ENCODE measurements at places on chromosomes 1 and 21.

DNA sequence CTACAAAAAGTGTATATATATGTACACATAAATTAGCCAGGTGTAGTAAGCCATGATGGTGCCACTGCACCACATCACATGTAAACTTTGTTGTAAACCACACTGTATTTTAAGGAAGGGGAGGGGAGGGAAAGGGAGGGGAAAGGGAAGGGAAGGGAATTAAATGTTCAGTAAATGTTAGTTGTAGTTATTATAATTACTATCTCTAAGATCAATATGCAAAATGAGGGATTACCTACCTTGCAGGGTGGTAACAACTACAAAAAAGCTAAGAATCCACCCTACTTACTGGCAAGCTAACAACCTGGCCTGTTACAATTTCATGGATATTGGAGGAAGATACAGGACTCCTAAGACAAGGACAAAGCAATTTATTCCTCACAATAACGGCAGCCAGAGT, 17.7 kb downstream of the FAF1 start:
- no peaks in the 10 kb centered on the region for H3K27me3 ChIP-seq
- H3K4me1 ChIP-seq, result no peaks in the 10 kb centered on the region
- H3K36me3 ChIP-seq, result no peaks in the 10 kb centered on the region
- H3K27ac ChIP-seq, result no peak overlapping the region
- no peak overlapping the region for H3K4me3 ChIP-seq

GRCh38 chr1:9331016-9331415, 38.3 kb downstream of the SPSB1 start:
- H3K36me3 ChIP-seq, result no peaks in the 10 kb centered on the region
- no peaks in the 10 kb centered on the region for H3K27me3 ChIP-seq
- H3K4me1 ChIP-seq, result peaks cover 16% of the 10 kb centered on the region
- no peak overlapping the region for H3K4me3 ChIP-seq
- no peak for DNase-seq

DNA sequence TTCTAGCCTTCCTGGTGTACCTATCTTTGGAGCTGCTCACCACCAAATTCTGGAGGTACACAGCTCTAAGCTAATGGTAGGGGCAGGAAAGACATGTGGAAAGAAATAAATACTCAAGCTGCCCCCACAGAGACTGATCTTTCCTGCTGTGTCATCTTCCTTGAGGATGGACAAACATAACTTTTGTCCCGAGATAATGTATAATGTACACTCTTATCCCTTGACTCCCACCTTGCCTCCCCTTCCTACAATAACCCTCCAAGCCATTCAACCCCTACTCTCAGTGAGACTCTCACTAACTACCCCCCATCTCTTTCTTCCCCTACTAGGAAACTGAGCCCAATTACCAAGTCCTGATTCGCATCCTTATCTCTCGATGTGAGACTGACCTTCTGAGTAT, 12.2 kb downstream of the ANXA9 start:
- no peak overlapping the region for H3K4me3 ChIP-seq
- peaks cover 27% of the 10 kb centered on the region for H3K36me3 ChIP-seq
- no peak overlapping the region for H3K27ac ChIP-seq
- DNase-seq, result no peak

- H3K4me3 ChIP-seq, result peak overlapping the region; percentile 96
- no peaks in the 10 kb centered on the region for H3K27me3 ChIP-seq
- DNase-seq, result no peak
- no peaks in the 10 kb centered on the region for H3K36me3 ChIP-seq
These were observed 771 bp downstream of the RABGAP1L start for GRCh38 chr1:174160109-174160473.

- no peaks in the 10 kb centered on the region for H3K36me3 ChIP-seq
- H3K27me3 ChIP-seq, result peaks cover 34% of the 10 kb centered on the region
- DNase-seq, result no peak
- peaks cover 28% of the 10 kb centered on the region for H3K4me1 ChIP-seq
- no peak within 1 kb of the TSS for H3K4me3 ChIP-seq
These were observed at the start of gene NHLH2 for GRCh38 chr1:115840605-115841460. NHLH2 (minus strand) TSS chr1:115841126; CDS start chr1:115838372, 2,754 bp downstream.

DNA sequence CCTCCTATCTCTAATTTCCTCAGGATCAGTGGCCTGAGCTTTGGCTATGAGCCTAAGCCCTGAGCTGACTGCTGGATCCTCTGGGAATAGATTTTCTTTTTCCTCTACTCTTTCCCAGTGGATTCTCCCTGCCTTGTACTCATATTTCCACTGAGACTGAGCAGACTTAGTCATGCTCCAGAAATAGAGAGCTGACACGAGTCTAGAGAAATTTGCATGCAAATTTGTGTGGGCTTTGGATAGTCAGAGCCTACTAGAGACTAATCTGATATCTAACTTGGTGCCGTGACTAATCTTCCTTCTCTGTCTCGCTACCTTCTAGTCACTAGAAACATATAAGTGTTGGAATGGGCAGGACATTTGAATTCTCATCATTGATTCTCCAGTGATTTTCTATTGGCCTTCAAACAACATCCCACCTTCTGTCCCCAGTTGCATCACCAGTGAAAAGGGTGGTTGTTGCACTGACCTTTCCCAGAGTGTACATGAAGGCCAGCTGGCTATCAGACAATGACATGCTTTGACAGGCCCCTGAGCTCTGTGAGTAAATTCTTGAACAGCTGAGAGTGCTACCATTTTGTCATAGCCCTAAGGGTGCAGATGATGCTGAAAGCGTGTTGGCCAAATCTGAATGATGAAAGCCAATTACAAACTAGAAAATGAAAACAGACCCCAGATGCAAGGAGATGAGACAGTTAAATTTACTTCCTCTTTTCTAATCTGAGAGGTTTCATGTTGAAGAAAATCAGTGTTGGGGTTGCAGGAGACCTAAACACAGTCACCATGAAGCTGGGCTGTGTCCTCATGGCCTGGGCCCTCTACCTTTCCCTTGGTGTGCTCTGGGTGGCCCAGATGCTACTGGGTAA, at the start of gene FCRLA:
FCRLA (plus strand) TSS at position 748 of the 866 bp plus-strand sequence; CDS start at position 784, 36 bp downstream.
- H3K36me3 ChIP-seq, result no peaks in the 10 kb centered on the region
- H3K4me1 ChIP-seq, result no peaks in the 10 kb centered on the region
- no peak within 1 kb of the TSS for H3K4me3 ChIP-seq

GRCh38 chr1:42935971-42936308, 22.7 kb downstream of the SLC2A1 start:
- H3K36me3 ChIP-seq, result no peaks in the 10 kb centered on the region
- no peak for DNase-seq
- no peak overlapping the region for H3K4me3 ChIP-seq

- H3K36me3 ChIP-seq, result no peaks in the 10 kb centered on the region
- H3K27ac ChIP-seq, result peak overlapping the region; percentile 77
- H3K4me3 ChIP-seq, result no peak overlapping the region
- no peaks in the 10 kb centered on the region for H3K27me3 ChIP-seq
- peaks cover under 1% of the 10 kb centered on the region for H3K4me1 ChIP-seq
These were observed 941 bp upstream of the IFI16 start for GRCh38 chr1:159008744-159009188.

GRCh38 chr21:31347435-31348032, 3.5 kb upstream of the TIAM1 start:
- H3K27ac ChIP-seq, result no peak overlapping the region
- no peaks in the 10 kb centered on the region for H3K36me3 ChIP-seq
- DNase-seq, result no peak
- H3K4me3 ChIP-seq, result no peak overlapping the region
- H3K4me1 ChIP-seq, result no peaks in the 10 kb centered on the region

DNA sequence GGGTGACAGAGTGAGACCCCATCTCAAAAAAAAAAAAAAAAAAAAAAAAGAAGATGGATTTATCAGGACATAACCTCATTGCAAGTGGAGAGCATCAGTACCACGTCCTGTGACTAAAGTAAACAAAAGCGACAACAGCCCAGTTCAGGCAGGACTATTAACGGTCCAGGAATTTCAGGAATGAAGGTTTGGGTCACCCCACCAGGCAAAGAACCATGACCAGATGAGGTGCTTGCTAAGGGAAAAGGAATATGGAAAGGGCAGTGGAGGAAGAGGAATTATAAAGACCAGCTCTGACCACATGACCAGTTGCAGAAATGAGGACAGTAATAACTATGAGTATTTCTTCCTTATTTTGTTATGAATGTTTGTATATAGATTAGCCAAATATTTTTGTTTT, 35.4 kb upstream of the EIF4G3 start:
- no peaks in the 10 kb centered on the region for H3K4me1 ChIP-seq
- no peaks in the 10 kb centered on the region for H3K27me3 ChIP-seq
- no peak overlapping the region for H3K27ac ChIP-seq
- no peaks in the 10 kb centered on the region for H3K36me3 ChIP-seq

DNA sequence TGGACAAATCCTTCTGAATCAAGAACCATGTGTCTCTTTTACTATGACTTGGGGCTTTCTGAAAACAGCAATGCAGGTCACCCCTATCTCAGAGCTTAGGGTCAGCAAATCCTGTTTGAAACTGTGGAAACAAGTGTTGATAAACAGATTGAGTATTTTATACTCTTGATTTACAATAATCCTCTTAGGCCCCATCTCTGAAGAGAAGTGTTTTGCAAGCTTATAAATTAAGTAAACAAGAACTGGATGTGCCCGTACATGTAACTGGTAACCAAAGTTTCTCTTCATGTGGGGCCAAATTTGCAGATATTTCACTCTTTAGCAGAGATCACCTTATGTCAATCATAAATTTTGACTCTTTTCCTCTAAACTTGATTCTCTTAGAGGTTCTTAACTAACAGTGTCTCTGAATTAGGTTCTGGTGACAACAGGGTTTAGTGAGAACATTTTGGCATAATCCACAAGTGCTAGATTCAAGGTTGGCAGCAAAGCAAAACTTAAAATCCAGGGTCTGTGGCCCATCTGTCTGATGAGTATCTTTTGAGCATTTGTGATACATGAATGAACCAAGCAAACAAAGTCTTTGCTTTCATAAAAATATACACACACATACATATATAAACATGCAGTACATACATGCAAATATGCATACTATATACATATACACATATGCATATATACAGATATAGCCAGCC, 183.0 kb upstream of the HOOK1 start:
- no peak overlapping the region for H3K4me3 ChIP-seq
- no peak overlapping the region for H3K27ac ChIP-seq
- no peaks in the 10 kb centered on the region for H3K27me3 ChIP-seq

DNA sequence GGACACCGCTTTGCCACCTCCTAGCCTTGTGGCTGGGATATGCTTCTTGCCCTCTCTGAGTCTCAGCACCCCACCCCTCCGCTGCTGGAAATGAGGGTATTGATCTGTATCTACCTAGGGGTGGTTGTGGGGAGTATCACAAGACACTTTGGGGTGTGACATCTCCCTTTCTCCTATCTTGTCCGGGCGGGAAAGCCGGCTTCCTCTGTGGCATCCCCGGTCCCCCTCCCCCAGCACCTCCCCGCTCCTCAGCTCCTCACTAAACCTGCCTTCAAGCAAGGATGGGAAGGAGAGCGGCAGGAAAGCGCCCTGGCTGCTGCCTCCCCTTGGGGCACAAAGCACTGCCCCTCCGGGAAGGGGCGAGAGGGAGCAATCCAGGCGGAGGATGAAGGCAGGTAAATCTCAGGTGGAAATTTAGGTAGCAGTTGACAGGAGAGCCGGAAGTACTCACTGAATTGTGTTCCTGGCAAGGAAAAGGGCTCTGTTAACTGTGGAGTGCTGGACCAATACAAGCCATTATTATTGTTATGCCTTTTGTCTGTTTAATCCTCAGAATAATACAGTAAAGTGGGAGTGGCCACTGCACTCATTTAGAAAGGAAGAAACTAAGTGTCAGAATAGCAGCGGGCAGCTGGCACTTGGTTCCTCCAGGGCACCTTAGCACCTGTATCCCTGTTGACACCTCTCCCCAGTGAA, 49.0 kb upstream of the LRP8 start:
- no peaks in the 10 kb centered on the region for H3K36me3 ChIP-seq
- H3K27ac ChIP-seq, result no peak overlapping the region
- no peaks in the 10 kb centered on the region for H3K27me3 ChIP-seq

- no peaks in the 10 kb centered on the region for H3K27me3 ChIP-seq
- H3K4me1 ChIP-seq, result peaks cover 4% of the 10 kb centered on the region
- no peak overlapping the region for H3K27ac ChIP-seq
- no peak for DNase-seq
- H3K4me3 ChIP-seq, result no peak overlapping the region
These were observed 22.2 kb downstream of the KCNN3 start for GRCh38 chr1:154847891-154848290.

- no peak for DNase-seq
- H3K27ac ChIP-seq, result no peak overlapping the region
- H3K4me1 ChIP-seq, result peaks cover 5% of the 10 kb centered on the region
- H3K36me3 ChIP-seq, result no peaks in the 10 kb centered on the region
- no peak overlapping the region for H3K4me3 ChIP-seq
These were observed 32.1 kb upstream of the CLIC4 start for GRCh38 chr1:24713176-24713575.

- H3K4me3 ChIP-seq, result no peak overlapping the region
- no peak overlapping the region for H3K27ac ChIP-seq
- no peaks in the 10 kb centered on the region for H3K36me3 ChIP-seq
- no peaks in the 10 kb centered on the region for H3K4me1 ChIP-seq
These were observed 149.2 kb downstream of the NCAM2 start for GRCh38 chr21:21147374-21147745.

GRCh38 chr1:199247891-199248290, 609.1 kb downstream of the PTPRC start:
- H3K27ac ChIP-seq, result no peak overlapping the region
- no peak for DNase-seq
- no peaks in the 10 kb centered on the region for H3K27me3 ChIP-seq
- H3K36me3 ChIP-seq, result no peaks in the 10 kb centered on the region
- H3K4me1 ChIP-seq, result no peaks in the 10 kb centered on the region

- H3K27me3 ChIP-seq, result no peaks in the 10 kb centered on the region
- H3K27ac ChIP-seq, result no peak overlapping the region
- DNase-seq, result no peak
- H3K4me3 ChIP-seq, result no peak overlapping the region
- H3K36me3 ChIP-seq, result no peaks in the 10 kb centered on the region
These were observed 81.3 kb upstream of the RGS4 start for GRCh38 chr1:162987866-162988265.

DNA sequence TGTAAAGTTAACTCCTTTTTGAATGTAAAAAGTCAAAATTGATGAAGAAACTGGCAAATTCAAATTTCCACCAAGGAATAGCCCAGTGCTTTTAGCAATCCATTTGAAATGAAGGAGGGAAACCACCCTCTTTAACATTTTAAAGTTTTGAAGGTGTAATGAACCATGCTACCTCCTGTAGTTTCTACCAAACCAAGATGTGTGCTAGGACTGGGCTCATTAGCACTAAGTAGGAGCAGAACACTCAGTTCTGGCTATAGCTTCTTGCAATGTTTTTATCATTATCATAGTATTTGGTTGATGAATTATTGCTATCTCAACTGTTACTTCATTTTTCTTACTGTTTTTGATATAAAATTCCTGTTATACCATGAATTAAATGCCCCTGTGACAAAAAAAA, 319.2 kb upstream of the ZRANB2 start:
- H3K27ac ChIP-seq, result no peak overlapping the region
- DNase-seq, result no peak
- no peak overlapping the region for H3K4me3 ChIP-seq
- H3K27me3 ChIP-seq, result no peaks in the 10 kb centered on the region

DNA sequence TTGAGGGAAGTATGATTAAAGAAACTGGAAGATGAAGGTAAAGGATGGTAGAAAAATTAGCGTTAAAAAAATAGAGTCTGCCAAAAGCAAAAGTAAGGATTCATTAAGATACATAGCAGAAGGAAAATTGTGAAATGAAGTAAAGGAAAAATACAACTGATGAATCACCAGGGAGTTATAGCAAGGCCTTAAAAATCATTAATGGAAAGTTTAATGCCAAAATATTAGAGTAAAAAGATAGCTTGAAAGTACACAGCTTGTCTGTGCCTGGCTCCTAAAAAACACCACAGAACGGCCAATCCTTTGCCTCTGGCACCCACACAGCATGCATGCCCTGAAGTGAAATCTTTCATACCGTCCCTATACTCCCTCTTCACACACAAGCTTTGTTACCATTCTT, 66.9 kb upstream of the APOBEC4 start:
- no peak for DNase-seq
- no peaks in the 10 kb centered on the region for H3K27me3 ChIP-seq
- H3K27ac ChIP-seq, result no peak overlapping the region
- no peaks in the 10 kb centered on the region for H3K36me3 ChIP-seq
- no peak overlapping the region for H3K4me3 ChIP-seq
